Stimulated activated CD4-positive, alpha-beta T cell treated with anti-CD3 and anti-CD28 coated beads, Interleukin-1b, Interleukin-23, amount 100 ng/mL, for 1 hour (primary cell): ENCODE measurements at places on chromosomes 4 and X.

- no peak for DNase-seq
Observed at GRCh38 chrX:151228935-151229334, 52.6 kb downstream of the GPR50 start.

- DNase-seq, result no peak
Observed at GRCh38 chrX:65600106-65600505, 65.5 kb upstream of the LAS1L start.

DNA sequence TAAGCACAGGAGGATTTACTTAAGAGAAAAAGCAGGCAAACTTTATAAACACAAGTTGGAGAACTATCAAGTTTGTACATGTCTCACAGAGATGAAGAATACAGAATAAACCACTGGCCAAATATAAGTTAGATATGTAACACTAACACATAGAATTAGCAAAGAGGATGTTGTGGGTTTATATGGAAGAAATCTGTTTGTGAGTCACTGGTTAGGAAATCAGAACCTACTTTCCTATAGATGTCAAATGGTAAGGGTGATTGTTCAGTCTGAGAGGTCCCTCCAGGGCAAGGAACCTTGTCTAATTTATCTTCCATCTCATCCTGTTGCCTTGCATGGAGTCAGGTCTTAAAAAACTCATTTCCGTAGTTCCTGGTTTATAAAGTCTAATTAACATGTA is 14.8 kb upstream of the ART3 start:
- no peak for DNase-seq

DNA sequence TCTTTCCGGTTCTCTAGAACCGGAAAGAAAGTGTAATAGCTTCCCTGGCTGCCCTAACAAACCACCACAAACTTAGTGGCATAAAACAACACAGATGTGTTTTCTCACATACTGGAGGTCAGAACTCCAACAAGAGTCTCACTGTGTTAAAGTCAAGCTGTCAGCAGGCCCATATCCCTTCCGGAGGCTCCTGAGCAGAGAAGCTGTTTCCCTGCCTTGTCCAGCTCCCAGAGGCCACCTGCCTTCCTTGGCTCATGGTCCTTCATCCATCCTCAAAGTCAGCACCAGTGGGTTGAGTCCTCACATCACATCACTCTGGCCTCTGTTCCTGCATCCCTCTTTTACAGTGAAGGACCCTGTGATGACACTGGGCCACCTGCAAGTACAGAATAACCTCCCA is 49.8 kb upstream of the HMX1 start:
- DNase-seq, result no peak

- no peak for DNase-seq
Observed at GRCh38 chr4:2416564-2417225, 1.8 kb downstream of the ZFYVE28 start.

- no peak for DNase-seq
Observed at GRCh38 chr4:118968005-118968404, 79.4 kb downstream of the SYNPO2 start.

DNA sequence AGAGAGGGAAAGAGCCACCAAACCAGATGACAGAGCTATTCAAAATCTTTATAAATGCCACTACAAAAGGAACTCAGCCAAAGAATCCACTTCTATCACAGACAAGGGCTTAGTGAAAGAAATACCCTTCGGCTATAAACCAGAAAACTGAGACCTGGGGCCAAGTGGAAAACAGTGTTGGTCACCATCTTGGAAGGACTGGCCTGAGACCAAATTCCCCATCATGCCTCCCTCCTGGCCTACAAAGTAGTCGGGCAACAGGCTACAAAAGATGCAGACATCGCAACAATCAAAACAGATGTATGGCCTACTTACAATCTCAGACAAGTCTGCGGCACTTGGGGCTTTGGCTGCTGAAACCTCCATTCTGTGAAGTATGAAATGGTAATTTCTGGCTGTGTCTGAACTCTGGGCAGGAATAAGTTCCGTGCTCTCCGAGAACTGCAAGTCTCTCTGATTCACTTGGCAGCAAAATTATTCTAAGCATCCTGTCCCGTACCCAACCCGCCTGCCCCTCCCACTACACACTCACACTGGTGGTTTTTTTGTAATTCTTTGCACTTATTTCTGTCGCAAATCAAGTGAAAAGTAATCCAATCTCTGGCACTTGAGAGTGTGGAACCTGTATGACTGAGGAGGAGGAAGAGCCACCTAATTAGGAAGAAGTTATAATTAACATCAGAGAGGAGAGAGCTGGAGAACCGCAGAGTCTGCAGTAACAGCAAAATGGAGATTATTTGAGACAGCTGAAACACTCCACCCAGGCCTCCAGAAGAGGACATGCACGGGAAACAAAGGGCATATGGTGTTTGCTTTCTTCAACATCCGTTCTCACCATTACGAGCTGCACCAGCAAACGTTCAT is 87.8 kb downstream of the SH3KBP1 start:
- no peak for DNase-seq
